GM10248 (cell line): ENCODE measurements at places on chromosomes 5 and 9.
A peak's percentile ranks its signal among the peaks of the same experiment; 100 is the strongest.

GRCh38 chr5:173123416-173123815 is 20.9 kb upstream of the BNIP1 start:
- no peak for DNase-seq

DNA sequence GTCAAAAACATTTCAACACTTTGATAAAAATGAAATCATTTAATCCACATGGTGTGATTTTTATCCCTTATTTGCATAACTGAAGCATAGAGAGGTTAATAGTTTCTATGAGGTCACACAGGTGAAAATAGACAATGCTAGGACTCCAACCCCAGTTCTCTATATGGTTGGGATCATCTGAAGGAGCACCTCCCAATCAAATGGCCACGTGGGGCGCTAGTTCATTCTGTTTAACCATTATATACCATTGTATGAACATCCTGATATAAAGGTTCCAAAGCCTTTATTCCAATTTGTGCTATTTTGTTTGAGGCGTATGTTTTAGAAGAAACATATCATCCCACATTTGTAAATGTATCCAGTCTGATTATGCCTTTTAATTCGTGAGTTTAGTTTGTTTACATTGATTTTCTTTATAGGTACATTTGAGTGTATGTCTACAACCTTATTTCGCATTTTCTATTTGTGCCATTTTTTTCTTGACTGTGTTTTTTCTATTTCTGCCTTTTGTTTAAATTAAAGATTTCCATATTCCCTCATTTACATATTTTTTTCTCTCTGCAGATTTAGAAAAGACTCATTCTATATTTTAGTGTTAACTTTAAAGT is 1092.0 kb downstream of the MAT2B start:
- DNase-seq = peak; percentile 17

- peak; percentile 10 for DNase-seq
Observed at GRCh38 chr5:180399401-180400215, 46.5 kb upstream of the GFPT2 start.

DNA sequence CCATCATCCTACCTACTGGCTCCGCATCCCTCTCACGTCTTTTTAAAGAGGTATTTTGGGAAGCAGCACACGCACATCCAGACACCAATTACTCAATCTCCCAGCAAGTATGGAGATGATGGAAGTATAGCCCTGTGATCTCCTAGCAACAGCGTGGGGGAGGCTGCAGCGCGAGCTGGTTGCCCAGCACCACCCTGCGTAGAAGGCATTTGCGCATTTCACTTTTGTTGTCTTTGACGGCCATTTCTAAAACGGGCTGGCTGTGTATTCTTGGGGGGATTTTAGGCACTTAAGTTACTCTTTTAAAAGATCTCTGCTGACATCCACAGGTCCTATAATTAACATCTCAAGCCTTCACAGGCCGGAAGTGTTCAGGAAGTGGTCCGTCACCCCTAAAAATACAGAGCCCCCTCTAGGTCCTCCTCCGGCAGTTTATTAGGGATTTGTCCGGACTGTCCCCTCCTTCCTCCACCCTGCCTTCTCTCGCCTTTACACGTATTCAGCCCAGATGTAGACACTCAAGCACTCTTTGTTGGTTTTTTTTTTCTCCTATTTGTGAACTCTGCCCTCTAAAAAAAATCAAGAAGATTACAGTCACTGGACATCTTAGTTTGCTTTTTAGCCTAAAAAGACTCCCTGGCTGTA is 371.4 kb downstream of the NTRK2 start:
- no peak for DNase-seq

- no peak for DNase-seq
Observed at GRCh38 chr5:124462751-124463150, 283.7 kb downstream of the ZNF608 start.

DNA sequence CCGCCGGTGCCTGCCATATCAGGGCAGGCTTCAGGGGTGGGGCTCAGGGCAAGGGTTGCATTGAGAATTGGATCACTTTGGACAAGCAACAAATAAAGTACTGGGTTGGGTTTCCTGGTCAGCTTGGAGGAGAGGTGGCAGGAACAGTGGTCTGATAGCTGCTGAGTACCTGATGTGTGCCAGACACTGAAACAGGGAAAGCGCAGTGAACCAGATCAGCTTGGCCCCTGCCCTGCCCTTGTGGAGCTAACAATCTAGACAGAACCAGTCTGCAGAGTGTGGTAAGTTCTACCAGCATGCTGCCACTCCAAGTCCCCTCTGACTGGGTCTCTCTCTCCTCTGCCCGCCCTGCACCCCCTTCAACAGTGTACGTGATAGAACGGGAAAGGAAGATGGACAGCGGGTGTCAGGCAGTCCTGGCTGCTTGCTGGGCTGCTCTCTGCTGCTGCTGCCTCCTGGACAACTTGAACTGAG is 53.4 kb downstream of the CYSTM1 start:
- DNase-seq = no peak

- DNase-seq = no peak
Observed at GRCh38 chr5:16721151-16722096, 104.6 kb upstream of the RETREG1 start.

DNA sequence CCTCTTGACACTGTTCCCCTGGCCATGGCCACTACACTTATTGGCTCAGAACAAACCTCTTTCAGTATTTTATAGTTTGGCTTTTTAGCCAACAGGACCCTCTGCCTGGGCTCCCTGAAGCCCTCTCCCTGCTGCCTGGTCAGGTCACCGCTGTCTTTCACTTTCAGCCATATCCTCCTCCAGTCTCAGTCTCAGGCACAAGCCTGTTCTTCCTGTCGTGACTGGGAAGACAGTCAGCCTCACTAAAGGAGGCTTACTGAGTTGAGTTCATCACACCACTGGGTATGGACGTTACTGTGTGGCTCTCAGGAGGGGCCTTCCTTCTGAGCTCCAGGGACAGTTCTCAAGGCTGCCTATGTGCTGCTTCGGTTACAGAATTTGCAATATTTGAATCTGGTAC is 2.0 kb downstream of the QSOX2 start:
- no peak for DNase-seq

DNA sequence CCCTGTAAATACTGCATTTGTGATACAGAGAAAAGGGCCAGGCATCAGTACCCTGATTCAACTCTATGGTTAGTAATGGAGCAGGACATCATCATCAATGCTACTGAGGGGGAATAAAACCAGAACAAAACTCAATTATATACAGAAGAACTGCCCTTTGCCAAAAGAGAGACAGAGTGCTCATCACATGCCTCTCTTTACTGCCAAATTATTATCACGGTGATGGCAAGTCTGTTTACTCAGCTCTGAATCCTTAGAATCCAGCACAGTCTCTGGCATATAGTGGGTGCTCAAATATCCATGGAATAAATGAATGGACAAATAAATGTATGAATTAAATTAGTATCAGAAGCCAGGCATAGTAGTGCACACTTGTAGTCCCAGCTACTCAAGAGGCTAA is 130.2 kb downstream of the TTC39B start:
- no peak for DNase-seq

GRCh38 chr5:176901260-176902101 is 2.3 kb upstream of the HK3 start:
- peak; percentile 60 for DNase-seq

GRCh38 chr5:85533341-85534047 is 1084.2 kb upstream of the COX7C start:
- DNase-seq = no peak

- no peak for DNase-seq
Observed at GRCh38 chr5:40452874-40453624, 226.7 kb upstream of the PTGER4 start.

DNA sequence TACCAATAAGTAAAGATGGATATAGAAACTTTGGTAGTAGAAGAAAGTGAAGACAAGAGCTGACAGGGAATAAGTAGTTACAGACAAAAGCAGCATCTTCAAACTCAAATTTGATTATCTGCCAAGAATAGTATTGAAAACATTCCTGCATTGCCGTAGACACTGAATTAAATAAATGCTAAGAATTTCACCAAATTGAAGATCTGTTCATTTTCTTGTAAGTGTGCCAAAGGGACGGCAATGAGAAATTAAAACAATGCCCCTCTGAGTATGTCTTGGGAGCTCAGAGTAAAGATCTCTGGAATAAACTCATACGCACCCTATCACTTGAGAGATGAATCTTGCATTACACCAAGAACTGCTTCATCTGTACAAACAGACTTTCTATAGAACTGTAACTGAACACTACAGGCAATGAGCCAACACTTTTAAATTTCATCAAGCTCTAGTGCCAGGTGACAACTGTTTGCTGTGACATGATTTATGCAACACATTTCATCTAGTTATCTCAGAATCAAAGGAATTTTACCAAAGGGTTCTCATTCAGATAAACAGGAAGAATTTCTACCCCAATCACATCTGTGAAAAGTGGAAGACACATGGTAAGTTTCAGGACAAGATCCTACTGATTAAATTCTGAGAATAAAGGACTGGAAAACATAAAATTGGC is 66.9 kb downstream of the RFX3 start:
- DNase-seq = no peak

DNA sequence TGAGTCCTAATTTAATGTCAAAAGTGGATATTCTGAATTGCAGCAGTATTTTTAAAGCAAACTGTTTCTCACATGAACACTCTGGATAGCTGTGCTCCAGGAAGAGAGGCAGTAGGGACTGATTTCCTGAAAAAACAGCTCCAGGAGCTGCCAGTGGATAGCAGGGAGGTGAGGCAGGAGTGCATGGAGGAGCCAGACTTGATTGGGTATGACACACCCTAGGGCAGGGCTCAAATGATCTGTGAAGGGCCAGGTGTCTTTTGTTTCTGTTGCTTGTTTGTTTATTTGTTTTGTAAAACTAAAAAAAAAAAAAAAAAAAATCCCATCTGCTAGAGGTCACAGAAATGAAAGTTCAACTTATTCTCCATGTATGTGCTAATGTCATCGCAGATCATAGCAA is 83.4 kb downstream of the ADRB2 start:
- DNase-seq = no peak

GRCh38 chr5:171207256-171207847 is 101.7 kb upstream of the TLX3 start:
- peak; percentile 27 for DNase-seq
